ENCODE measurements at places on chromosomes 5 and 9.

GRCh38 chr5:14440582-14441431 lies 140.8 kb upstream of the OTULINL start:
- peak; percentile 94 for DNase-seq

DNA sequence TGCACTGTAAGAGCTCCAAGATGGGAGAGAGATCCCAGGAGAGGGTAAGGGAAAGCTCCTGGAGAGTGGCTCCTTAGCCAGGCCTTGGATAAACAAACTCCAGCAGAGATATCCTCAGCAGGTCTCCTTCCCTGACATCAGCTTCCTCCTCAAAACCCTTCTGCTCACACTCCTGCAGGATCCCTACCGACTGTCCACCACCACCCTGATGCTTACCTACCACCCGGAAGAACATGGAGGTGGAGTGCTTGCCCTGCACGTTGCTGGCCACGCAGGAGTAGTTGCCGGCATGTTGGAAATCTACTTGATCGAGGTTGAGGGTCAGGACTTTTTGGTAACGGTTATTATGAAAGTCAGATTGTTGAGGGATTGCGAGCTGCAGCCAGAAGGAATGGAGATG lies 9.3 kb downstream of the CSF1R start:
- no peak for DNase-seq

GRCh38 chr5:177403792-177404640 lies 3.6 kb upstream of the PFN3 start:
- peak; percentile 89 for DNase-seq

DNA sequence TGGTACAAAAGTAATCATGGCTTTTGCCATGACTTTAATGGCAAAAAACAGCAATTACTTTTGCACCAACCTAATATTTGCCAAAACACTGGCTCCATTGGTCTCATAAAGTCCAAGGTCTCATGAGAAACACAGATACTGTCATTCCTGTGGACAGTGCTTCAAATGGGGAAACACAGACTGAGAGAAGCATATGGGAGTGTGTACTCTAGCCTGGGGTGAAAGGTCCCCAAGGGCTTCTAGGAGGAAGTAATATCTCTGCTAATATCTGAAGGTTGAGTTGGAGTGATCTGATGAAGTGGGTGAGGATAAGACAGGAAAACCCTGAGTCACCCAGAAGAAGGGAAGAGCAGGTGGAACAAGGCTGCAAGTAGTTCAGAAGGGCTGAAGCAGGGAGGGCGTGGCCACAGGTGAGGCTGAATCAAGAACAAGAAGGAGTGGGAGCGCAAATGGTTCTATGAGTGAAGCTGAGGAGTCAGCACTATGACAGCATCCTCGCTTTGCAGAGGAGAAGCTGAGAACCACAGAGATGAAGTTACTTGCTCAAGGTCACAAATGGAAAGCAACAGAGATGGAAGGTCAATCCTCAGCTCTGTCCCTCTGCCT lies 164.1 kb downstream of the ASTN2 start:
- DNase-seq, result no peak

DNA sequence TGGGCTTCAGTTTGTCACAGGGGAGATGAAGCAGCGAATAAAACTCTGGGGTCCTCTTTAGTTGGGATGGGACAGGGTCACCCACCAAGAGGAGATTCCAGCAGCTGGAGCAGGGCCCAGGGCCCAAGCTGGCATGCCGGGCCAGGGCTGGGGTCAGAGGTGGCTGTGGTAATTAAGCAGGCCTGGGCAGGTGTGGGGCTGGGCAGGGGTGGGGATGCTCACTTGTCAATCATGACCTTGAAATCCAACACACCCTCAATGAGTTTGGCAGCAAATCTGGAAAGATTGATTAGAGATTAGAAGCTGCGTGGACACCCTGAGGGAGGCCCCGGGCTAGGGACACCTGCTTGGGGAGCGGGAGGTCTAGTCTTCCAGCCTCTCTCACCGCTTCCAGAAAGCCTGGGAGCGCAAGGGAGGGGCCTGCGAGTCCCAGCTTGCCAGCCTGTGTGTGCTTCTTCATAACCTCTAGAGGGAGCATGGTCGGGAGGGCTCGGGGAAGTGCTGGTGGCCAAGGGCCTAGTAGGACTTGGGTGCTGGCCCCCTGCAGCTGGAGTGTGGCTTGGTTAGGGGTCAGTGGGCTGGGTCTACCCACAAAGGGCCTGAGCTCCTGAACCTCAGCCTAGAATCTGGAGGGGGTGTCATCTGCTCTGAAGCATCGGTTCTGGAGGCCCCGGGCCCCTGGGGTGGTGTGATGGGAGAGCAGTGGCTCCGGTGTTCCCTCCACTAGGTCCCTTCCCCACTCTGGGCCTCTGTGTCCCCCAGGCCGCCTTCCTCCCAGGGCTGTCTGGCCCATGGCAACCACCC lies 7.6 kb downstream of the CRAT start:
- peak; percentile 36 for DNase-seq

DNA sequence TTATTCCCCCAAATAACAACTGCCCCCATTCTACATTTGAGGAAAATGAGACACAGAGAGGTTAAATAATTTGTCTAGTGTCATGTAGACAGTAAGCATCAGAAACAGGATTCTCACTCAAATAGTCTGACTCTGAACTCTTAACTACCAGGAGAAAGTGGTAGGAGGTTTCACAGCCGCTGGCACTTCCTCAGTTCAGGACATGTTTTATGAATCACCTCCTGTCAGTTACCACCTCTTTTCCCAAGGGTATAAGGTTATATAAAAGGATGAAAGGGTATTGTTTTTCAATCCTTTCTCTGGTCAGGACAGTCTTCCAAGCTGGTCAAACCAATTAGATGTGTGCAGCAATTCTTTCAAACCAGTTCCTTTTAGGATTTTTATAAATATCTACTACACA lies 52.1 kb downstream of the TSSK1B start:
- no peak for DNase-seq

GRCh38 chr9:16154521-16155078 lies 601.8 kb downstream of the CCDC171 start:
- peak; percentile 84 for DNase-seq

DNA sequence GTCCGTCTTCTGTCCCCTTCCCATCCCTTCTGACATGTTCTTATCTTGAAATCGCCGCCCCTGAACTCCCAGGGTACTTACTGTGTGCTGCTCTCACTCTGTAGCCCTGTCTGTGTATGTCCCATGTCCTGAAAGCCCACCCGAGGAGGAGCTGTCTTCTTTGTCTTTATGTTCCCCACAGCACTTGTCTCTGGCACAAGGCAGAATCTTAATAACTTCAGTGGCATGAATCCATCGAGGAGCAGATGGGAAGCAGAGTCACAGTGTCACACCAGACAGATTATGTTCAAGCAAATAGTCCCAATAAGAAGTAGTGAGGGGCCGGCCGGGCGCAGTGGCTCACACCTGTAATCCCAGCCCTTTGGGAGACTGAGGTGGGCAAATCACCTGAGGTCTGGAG lies 29.7 kb upstream of the LTC4S start:
- DNase-seq, result no peak

DNA sequence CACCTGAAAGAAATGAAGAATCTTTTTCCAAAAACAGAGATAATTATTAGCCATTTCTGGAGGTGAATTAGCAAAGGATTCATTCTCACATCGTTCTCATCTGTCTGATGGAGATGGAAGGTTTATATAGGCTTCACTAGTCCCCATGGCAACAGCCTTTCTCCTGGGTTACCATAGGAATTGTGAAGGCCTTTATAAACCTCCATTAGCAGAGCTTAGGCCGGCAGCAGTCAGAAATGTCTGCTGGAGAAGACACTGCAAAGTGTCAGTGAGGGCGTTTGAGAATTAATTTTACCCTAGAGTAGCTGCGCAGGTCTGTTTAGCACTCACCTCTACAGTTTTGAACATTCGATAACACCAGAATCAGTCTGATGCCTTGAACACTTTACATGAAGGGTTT lies 290.4 kb upstream of the NR4A3 start:
- DNase-seq, result no peak

GRCh38 chr5:137666461-137666850 lies 69.4 kb downstream of the KLHL3 start:
- no peak for DNase-seq

- DNase-seq, result no peak
These were observed 555.2 kb upstream of the GRAMD2B start for GRCh38 chr5:125868036-125868435.

- DNase-seq, result no peak
These were observed 73.7 kb downstream of the GADD45G start for GRCh38 chr9:89678396-89679015.

DNA sequence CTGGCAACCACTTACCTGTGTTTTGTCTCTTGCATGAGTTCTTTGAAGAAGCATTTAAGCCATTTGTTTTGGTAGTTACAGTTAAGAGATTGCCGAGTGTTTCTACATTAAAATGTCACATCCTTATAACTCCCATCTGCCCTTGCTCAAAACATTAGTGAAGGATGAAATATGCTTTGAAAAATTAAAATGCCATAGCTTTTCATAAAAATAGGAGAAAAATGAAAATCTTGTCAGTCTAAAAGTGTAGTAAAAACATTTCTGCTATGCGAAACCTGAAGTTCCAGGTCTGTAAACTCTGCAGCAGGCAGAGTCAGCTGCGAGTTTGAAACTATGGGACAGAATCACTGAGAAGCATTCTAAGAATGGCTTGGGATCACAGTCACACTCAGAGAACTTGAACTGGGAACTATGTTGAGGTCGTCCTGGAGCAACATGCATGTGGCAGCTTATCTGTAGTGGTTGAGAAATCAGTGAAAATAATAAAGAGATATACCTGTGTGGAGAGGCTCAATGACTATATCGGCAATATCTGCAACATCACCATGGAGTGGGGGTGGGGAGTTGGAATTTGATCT lies 67.4 kb downstream of the RASGRF2 start:
- DNase-seq, result no peak

GRCh38 chr5:10699281-10699874 lies 61.7 kb downstream of the DAP start:
- no peak for DNase-seq
